NCI-H2171 treated with DMSO at 0.1 percent for 48 hours (cell line): ENCODE measurements at places on chromosomes 4 and X.

- peak; percentile 21 for DNase-seq
These were observed 114.6 kb downstream of the CPZ start for GRCh38 chr4:8707045-8707781.

DNA sequence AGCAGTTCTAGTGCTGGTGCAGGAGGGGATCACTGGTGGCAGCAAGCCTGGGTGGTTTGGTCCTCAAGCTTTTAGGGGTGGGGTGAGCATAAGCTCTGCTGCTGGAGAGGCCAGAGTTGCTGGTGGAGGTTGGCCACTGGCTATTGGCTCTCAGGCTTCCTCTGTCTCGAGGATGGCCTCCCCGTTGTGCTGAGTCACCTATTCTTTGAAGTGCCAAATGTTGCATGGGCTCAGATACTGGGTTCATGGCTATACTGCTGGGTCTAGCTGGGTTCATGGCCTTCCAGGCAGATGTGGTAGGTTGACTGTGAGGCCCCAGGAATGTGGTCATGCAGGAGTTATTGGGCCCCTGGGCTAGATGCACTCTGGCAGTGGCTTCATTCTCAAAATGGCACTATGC, 466.3 kb downstream of the NAF1 start:
- DNase-seq, result no peak

GRCh38 chrX:88202149-88202548, 544.9 kb upstream of the CPXCR1 start:
- no peak for DNase-seq

- no peak for DNase-seq
These were observed 1447.2 kb downstream of the FSTL5 start for GRCh38 chr4:160716551-160716950.

- no peak for DNase-seq
These were observed 68.2 kb upstream of the ACSL1 start for GRCh38 chr4:184893801-184894571.

GRCh38 chr4:2260344-2261109, 1.4 kb downstream of the MXD4 start:
- no peak for DNase-seq

- no peak for DNase-seq
These were observed 10.6 kb upstream of the CCNG2 start for GRCh38 chr4:77146186-77147078.
